Stimulated activated CD4-positive, alpha-beta T cell treated with anti-CD3 and anti-CD28 coated beads, Interleukin-4, amount 100 ng/mL, for 4 hours (primary cell): ENCODE measurements at places on chromosomes 2 and 18.

DNA sequence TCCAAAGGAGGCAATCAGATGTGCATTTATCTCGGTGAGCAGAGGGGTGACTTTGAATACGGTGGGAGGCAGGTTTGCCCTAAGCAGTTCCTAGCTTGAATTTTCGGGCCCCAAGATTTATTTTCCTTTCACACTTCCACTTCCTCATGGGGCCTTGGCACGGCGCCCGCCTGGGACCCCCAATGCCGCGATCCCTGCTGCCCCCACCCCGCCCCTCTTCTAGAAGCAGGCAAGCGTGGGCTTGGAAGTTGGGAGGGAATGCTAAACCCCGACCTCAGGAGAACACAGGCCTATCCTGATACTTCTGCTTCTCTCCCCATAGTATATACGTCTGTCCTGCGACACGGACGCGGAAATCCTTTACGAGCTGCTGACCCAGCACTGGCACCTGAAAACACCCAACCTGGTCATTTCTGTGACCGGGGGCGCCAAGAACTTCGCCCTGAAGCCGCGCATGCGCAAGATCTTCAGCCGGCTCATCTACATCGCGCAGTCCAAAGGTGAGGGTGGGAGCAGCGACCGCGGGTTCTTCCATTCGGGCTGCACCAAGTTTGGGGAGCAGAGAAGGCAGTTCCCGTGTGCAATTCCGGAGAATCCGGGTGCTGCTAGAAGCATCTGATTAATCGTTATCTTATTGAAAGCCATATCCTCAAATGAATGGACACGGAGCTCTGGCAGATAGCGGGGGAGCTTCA, 21.6 kb downstream of the TRPM8 start:
- DNase-seq: peak; percentile 4

GRCh38 chr2:110853516-110853915, 121.1 kb downstream of the ACOXL start:
- DNase-seq: peak; percentile 50

- DNase-seq: no peak
These were observed 49.2 kb downstream of the CYB5A start for GRCh38 chr18:74242438-74243096.

- no peak for DNase-seq
These were observed 6.7 kb downstream of the TMBIM1 start for GRCh38 chr2:218285604-218286003.

- no peak for DNase-seq
These were observed 3.8 kb downstream of the SP3 start for GRCh38 chr2:173961346-173961705.

DNA sequence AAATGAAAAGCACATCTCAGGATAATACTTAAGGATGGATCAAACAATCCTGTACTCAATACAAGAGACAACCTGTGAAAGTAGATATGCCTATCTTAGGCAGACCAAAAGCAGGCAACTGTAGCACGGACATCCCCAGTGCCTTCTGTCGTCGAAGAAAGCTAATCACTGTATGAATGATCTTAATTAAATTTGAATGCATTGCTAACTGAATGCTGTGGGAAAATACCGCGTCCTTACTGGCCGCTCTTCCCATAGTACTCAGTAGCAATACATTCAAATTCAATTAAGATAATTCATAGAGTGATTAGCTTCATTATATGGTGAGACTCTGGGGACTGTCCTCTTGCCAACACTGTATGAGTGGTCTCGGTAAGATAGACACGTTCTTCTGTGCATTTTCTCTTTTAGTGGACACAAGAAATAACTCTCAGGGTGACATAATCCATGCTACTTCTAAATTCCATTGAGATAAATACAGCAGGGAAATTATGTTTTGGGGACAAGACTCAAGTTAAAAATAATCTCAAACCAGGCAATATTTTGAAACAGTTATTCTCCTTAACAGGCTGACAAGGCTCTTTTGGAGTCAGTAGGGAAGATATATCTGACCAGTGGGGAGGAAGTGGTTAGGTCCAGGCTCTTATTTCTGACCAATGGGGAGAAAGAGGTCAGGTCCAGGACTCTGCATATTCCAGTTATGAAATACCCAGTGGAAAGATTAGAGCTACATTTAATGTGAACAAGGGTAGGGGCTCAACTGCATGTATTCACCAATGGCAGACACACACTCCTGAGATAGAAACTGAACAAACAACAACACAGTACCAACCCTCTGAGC, 97.3 kb downstream of the DOCK10 start:
- DNase-seq: no peak

- no peak for DNase-seq
These were observed 7.4 kb downstream of the PTRHD1 start for GRCh38 chr2:24785671-24786321.

GRCh38 chr2:33498291-33498956, 22.0 kb downstream of the RASGRP3 start:
- no peak for DNase-seq

- no peak for DNase-seq
These were observed 22.3 kb downstream of the ATP8B1 start for GRCh38 chr18:57780706-57781347.

DNA sequence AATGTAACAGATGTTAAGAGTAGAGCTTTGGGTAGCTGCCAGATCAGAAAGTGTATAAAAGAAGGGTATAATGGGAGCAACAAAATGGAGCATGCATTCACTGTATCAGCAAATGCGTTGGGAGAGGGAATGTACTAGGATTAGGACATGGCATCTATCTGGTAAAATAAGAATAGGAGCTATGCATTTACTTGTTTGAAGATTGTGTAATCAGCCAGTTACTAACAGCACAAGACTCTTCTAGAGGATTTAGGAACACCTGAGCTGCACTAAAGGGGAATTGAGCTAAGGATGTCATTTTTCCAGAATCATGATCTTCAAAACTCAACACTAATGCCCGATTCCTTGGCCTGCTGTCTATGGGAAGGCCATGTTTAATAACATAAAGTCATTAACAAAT, 394.2 kb upstream of the TNP1 start:
- no peak for DNase-seq

GRCh38 chr2:138712212-138712979, 67.8 kb downstream of the NXPH2 start:
- no peak for DNase-seq

DNA sequence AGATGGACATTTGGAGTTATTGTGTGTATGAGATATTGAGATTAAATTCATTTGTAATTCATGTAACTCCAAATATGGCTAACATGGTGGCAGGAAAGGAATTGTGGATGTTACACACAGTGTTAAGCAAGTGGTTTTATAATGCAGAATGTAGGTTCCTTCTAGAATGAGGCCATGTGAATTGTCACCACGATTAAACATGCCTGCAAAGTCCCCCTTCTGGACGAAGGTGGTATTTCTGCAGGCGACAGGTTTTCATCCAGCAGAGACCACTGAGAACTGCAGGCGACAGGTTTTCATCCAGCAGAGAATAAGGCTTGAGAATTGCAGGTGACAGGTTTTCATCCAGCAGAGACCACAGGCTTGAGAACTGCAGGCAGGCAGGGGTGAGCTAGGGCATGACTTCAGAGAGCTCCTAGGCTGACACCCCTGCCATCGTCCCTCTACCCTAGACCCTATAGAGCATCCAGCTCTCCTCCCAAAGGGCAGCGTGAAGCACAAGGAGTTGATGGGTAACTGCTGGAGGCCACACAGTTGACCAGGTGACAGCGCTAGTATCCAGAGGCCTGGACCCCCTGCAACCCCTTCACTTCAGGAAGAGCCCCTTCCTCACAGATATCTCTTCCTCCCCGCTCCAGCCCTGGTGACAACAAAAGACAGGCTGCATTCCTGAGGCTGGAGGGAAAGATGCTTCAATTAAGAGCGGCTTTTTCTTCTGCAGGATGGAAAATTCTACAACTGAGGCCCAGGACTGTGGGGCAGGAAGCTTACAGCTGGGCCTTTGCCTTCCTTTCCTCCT, 175.8 kb downstream of the LOXHD1 start:
- peak; percentile 40 for DNase-seq

- no peak for DNase-seq
These were observed 38.8 kb downstream of the PRKCE start for GRCh38 chr2:45690231-45690630.

DNA sequence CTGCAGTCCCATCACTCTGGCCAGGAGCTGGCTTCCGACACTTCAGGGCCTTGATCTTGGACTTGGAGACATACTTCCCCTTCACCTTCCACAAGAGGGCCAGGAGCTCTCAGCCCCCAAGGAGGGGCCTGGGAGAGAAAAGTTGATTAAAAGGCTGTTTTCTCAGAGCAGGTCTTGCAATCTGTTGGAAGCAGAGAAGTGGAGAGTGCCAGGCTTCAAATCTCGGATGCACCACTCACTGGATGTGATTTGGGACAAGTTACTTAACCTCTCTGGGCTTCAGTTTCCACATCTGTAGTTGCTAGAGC, 255.3 kb downstream of the CYP26B1 start:
- no peak for DNase-seq

GRCh38 chr18:58454406-58455061, 174.4 kb downstream of the ALPK2 start:
- DNase-seq: no peak

DNA sequence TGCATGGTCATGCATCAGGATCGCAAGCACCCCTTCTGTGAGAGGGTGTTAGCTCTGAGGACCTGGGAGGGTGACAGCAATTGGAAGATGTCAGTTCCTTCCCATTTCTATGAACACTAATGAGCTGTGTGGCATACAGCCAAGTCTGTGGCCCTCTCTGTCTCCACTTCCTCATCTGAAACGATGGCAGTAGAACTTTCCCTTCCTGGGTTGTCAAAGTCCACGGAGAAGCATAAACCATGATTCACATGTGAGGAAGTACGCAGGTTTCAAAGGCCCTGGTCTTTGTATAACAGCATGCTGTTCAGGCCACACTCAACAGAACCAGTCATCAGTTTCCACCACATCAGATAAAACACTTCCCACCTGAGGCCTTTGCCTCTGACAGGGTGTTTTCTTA, 167.4 kb upstream of the RAB6C start:
- DNase-seq: no peak
